ENCODE measurements at places on chromosomes 4 and X.

GRCh38 chr4:78298618-78299017 lies 241.5 kb downstream of the FRAS1 start:
- DNase-seq: no peak

DNA sequence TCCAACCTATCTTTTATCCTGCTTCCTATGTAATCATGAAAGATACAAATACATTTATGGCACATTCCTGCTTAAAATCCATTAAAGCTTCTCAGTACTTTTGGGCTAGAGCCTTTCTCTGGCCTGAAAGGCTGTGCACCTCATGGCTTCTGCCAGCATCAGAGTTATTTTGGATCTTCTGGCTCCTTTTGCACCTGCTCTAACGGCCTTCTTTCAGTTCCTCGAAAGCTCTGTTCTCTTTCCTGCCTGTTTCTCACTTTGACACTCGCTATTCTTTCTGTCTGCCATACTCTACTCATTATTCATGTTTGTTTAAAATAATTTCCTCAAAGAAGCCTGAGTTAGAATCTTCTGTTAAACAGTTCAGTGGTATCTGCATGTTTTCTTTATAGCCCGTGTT lies 86.0 kb downstream of the LRP2BP start:
- no peak for DNase-seq

DNA sequence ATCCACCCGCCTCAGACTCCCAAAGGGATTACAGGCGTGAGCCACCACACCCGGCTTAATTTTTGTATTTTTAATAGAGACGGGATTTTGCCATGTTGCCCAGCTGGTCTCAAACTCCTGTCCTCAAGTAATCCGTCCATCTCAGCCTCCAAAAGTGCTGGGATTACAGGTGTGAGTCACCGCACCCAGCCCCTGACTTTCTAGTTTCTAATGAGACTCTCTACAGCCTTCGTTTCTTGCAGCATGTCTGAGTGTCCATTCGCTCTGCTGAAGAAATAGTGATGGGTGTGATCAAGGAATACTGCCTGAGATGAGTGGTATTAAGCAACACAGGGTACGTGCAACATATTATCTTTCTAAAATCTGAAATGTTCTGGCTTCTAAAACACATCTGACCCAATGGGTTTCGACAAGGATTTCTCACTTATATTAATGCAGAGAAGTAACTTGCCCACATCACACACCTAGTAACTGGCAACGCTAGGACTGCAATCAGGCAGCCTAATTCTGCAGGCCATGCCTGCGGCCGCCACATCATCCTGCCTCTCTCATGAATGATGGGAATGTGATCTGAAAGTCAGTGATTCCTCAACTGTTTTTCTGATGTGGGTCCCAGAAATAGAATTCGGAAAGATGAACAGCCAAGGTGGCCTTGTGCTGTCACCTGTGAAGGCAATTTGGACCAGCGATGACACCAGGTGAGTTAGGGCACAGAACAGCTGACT lies 74.3 kb downstream of the RBM47 start:
- DNase-seq: no peak

GRCh38 chr4:55351824-55352223 lies 5.8 kb downstream of the SRD5A3 start:
- no peak for DNase-seq

GRCh38 chr4:74120086-74120485 lies 21.1 kb upstream of the CXCL2 start:
- no peak for DNase-seq

DNA sequence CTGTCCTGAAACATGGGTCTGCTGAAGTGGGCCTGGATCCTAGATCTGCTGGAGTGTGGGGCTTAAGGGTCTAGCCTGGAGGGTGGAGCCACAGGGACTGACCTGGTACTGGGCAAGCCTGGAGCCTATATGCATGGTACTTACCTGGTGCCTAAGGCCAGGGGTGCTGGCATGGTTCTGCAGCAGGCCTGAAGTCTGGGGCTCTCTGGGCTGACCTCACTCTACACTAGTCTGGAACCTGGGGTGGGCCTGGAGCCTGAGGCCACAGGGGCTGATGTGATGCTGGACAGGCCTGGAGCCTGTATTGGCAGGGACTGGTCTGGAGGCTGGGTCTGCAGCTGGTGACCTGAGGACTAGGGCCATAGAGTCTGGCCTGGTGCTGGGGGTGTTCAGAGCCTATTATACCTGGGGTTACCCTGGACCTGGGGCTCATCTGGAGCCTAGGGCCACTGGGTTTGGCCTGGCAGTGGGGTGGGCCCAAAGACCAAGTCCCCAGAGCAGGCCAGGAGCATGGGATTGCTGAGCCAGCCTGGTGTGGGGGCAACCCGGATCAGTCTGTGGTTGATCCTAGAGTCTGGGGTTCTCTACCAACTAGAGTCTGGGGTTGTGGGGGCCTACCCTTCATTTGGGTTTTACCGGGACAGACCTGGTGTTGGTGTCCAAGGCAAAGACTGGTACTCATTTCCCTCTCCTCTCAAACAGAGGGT lies 179.6 kb downstream of the SLC4A4 start:
- no peak for DNase-seq

DNA sequence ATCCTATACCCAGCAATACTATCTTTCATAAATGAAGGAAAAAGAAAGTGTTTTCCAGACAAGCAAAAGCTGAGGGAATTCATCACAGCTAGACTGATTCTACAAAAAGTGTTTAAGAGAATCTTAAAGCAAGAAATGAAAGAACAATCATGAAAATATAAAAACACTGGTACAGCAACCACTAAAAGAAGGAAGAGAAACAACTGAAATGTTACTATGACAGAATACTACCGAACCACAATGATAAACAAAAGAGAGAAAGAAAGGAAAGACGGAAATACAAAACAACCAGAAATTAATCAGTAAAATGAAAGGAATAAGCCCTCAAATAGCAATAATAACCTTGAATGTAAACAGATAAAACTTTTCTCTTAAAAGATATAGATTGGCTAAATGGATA lies 110.8 kb upstream of the AFF2 start:
- no peak for DNase-seq

- DNase-seq: no peak
Observed at GRCh38 chrX:112197840-112198239, 115.3 kb upstream of the TRPC5 start.

DNA sequence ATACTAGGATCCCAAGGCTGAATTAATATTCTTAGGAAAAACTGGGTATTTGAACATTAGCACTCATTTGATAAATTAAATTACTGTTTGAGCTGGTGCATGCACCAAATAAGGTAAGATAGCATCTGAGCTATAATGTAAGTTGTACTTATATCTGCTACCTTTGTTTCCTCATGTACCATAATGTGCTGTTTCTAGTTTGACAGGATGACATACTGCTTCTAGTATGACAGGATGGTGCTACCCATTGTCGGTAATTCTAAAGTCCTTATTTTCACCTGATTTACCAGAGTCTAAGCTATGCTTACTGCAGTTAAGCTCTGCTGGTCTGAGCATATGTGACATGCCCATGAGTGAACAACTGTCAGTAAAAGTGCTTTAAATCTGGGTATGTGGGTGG lies 1017.5 kb upstream of the IGFBP7 start:
- no peak for DNase-seq
